ENCODE measurements at places on chromosomes 2 and 18.

DNA sequence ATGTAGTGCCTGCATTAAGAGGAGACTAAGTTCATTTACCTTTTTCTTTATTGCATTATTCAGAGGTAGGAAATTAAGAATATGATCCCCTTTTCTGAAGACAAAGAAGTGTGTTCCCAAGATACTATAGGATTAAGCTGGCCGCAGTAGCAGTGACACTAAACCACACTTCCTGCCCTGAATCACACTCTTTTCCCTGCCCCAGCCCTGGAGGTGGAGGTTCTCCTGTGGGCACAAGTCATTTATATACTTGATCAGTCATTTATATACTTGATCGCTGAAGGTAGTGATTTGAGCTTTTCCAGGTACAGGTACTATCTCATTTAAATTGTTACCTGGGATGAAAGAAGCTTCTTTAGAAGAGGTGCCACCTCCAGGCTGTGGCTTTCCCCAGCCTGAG is 78.6 kb downstream of the ARMC9 start:
- DNase-seq = no peak

DNA sequence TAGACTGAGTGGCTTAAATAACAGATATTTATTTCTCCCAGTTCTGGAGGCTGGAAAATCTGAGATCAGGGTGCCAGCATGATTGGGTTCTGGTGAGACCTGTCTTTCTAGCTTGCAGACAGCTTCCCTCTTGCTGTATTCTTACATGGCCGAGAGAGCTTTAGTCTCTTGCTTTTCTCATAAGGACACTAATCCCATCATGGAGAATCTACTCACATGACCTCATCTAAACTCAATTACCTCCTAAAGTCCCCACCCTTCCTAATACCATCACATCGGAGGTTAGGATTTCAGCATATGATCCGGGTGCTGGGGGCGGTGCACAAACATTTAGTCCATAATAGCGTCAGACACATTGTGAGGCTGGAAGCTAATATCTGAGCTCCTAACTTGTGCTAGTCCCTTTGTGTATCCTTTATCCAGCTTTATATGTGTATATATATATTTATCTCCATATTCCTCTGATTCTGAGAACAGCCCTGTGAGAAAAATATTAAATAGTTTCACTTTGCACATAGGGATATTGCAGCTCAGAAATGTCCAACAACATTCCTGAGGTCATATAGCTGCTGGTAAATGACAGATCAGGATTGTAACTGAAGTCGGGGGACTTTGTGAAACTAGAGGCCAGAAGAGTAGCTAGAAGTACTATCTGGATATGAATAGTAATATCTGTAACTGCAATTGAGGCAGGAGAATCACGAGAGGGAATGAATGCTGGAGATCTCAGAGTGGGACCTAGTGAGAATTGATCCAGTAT is 28.9 kb downstream of the MARCHF4 start:
- DNase-seq = no peak

DNA sequence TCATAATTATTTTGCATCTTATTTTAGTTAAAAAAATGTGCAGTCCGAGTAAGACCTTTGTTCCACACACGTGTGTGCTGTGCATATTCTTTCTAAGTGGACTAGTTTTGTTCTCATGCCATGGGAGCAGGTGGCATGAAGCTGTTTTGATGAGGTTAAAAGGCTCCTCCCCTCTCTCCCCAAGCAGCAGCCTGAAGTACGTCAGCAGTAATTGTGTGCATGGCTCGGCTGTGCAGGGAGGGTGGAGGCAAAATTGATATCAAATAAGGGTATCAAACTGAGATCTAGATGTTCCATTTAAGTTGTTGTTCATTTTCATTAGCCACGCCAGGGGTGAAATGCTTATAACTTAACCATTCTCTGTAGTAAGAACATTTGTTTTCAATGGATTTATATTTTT is at the start of gene NYAP2:
Gene NYAP2, plus strand, starts transcription at position 207 of the 400 bp plus-strand sequence. CDS start 9,171 bp downstream, outside the sequence.
- DNase-seq = no peak

DNA sequence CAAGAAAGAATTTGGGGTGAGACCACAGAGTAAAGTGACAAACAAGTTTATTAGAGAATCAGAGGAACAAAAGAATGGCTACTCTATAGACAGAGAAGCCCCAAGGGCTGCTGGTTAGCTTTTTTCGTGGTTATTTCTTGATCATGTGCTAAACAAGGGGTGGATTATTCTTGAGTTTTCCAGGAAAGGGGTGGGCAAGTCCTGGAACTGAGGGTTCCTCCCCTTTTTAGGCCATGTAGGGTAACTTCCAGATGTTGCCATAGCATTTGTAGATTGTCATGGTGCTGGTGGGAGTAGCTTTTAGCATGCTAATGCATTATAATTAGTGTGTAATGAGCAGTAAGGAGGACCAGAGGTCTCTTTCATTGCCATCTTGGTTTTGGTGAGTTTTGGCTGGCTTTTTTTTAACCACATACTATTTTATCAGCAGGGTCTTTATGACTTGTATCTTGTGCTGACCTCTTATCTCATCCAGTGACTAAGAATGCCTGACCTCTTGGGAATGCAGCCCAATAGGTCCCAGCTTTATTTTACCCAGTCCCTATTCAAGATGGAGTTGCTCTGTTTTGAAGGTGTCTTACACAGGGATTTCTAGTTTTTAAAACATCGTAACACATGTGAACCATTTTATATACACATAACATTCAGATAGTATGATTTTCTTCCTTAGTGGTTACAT is 77.8 kb downstream of the MYO1B start:
- DNase-seq = no peak

- DNase-seq = no peak
Observed at GRCh38 chr2:132665401-132666140, 4.4 kb downstream of the LYPD1 start.

DNA sequence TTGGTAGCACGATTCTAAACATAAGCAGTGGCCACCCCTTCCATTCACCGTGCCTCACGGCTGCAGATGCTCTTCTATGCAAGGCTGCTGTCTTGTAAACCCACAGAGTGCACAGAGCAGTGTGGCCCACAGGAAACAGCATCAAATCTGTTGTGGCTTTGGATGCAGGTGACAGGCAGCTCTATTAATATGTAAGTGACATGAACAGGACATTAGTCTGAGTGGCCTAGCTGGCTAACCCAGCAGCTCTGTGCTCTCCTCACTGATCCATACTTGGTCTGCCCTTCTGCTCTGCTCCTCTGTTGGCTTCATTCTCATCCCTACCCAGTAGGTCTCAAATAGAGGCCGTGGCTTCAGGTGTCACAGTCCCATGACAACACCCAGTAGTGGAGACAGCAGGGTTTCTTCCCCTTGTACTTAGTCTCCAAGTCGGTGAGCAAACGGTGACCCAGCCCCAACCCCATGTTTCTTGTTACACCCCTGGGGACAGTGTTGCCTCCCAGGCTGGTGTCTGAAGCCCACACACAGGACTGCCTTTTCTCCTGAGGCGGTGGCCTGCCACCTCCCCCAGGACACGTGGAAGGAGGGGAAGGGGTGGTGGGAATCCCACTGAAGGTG is 5.8 kb downstream of the SH3RF3 start:
- no peak for DNase-seq

GRCh38 chr2:72744049-72744448 is 81.8 kb downstream of the EXOC6B start:
- DNase-seq = no peak

DNA sequence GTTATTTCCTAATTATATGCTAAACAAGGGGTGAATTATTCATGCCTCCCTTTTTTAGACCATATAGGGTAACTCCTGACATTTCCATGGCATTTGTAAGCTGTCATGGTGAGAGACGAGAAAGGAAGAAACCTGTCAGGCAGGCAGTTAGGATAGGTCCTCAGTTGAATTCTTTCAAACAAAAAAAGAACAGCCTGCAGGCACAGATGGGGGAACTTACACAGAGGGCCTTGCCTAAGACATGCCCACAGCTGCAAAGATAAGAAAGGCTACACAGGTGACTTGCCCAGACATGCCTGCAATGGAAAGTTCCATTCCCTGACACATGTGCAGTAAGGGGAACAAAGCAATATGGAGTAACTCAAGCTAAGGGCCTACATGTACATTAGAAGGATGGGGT is 128.1 kb downstream of the TMEM163 start:
- DNase-seq = no peak

- DNase-seq = no peak
Observed at GRCh38 chr2:180985771-180986395, 5.5 kb downstream of the UBE2E3 start.

GRCh38 chr2:215421859-215422461 is 13.9 kb downstream of the FN1 start:
- no peak for DNase-seq

DNA sequence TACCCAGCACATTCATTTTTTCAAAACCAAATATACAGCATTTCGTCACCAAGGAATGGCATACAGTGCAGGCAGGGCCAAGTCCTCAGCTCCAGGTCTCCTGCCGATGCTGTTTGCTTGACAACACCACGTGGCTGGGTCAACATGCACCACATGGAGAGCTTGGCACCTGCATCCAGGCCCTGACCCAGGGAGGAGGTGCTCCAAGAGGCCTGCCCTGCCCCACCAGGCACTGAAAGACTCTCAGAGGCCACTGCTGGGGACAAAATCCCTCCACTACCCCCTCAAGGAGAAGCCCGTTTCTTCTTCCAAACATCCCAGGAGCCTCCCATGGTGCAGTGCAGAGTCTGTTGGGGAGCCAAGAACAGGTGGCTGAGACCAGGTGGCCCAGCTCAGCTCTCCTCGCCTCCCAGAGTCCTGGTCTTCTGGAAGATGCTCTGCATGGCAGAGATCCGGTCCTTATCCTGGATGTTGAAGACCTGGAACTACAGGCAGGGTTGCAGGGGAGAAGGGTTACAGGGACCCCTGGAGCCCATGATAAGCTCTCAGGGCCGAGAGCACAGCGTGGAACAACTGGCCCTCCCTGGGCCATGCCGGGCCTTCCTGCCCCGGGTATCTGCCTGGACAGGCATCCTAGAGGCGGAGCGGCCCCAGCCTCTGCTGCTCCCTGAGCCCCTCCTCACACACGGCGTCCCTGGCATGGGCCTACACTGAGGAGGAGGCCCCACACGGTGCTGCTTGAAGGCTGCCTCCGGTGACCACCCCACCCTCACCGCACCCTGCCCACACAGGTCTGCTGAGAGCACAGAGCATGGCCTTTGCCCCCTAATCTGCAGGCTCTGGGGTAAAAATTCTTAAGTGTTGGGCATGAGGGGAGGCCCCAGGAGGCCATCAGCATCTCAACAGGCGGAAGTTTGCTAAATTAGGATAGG is 9.0 kb downstream of the MAB21L4 start:
- DNase-seq = peak; percentile 6

DNA sequence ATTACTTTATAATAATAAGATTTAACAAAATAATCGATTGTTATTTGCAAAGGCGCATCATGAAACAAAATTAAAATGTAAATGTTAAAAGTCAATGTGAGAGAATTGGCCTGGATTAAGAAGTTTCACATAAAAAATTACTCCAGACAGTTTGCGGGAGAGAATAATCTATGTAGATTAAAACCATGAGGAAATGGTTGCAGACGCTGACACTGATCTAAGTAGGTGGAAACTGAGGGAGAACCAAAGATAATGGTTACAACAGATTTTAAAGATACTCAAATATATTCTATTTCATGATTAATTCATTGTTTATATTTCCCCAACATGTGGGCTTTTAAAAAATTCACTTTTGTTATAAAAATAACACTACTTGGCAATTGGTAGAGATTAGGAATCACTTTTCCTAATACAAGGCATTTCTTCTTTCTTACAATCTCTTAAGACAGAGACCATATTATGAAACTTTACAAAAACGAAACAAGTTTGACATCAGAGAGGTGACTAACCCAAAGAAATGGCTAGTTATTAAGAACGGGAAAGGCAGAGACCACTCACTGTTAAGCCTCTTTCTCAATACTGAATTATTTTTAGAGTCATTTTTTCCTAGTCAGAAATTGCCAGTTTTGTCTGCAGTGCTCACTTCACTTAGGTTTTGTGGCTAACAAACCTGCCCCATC is 1.6 kb downstream of the KANSL1L start:
- DNase-seq = no peak

GRCh38 chr2:181915102-181915501 is 23.6 kb downstream of the ITPRID2 start:
- DNase-seq = no peak

- no peak for DNase-seq
Observed at GRCh38 chr18:44882163-44882868, 201.6 kb downstream of the SETBP1 start.

DNA sequence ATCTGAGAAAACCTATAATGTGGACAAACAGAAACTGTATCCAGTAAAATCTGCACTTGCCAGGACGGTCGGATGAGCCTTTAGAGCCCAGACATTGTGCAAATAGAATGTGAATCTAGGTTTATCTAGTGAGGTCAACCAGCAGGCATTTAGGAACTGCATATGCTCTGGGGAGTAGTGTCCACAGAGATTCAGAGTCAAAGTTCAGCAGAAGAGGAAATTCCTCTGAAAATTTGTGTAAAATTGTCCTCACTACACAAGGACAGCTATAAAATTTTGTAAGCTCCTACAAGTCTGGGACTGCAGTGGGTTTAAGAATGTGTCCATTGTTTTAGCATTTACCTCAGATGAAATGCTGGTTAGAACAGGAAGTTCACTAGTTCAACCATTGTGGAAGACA is 9.8 kb upstream of the NDUFV2 start:
- no peak for DNase-seq

- no peak for DNase-seq
Observed at GRCh38 chr2:41863062-41863461, 184.8 kb upstream of the PKDCC start.

- DNase-seq = no peak
Observed at GRCh38 chr2:105573910-105574655, 170.6 kb upstream of the NCK2 start.

DNA sequence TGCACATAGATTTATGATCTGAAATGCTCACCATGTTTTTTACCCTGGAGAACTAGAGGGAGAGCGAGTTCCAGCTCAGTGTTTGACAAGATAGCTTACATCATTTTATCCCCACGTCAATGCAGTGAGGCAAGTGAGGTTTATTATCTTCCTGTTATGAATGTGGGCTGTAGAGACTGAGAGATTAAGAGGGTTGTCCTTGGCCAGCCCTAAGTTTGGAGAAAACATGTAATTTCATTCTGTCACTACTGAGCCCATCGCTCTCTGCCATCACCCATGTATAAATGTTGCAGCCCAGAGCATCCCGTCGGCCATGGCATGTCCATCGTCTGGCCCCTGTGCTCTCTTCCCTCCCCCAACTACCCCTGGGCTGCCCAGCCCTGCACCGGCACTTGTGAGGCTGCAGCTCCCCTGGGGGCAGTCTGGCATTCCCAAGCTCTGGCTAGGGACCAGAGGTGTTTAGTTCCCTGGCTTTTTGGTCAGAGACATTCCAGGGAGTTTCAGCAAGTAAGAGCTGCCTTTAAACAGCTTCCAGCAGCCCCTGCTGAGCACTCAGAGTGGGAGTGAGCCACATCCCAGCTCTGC is 136.7 kb downstream of the ANTXR1 start:
- DNase-seq = no peak
